ENCODE measurements at places on chromosomes 5 and 9.

GRCh38 chr9:93509084-93509483 is 55.7 kb upstream of the FAM120AOS start:
- DNase-seq, result no peak

DNA sequence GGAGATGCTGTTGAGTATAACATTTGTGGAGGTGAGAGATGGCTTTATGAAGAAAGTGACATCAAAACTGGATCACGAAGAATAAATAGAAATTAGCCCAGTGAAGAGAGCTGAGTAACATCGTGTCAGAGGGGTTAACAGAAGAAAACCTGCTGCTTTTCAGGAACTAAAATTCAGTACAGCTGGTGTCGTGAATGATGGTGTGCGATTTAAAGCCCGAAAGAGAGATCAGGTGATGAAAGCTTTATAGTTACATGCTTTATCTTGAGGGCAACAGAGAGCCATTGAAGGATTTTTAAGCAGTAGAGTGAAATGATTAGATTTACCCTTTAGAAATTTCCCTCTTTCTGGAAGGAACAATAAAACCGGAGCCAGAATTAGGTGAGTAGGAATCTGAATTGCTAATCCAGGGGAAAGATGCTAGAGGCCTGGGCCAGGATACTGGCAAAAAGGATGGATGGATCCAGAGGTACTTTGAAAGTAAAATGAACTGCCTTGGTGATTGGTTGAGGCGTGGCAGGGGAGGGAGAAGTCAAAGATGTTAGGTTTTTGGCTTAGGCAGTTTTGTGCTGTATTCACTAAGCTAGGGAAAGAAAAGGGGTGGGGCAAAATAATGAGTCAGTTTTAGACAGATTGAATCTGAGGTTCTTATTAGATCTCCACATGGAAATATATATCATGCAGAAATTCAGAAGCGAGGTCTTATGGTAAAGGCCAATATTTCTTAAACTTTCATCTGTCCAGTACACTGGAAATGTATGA is 3.4 kb downstream of the LRRC70 start:
- DNase-seq, result no peak

DNA sequence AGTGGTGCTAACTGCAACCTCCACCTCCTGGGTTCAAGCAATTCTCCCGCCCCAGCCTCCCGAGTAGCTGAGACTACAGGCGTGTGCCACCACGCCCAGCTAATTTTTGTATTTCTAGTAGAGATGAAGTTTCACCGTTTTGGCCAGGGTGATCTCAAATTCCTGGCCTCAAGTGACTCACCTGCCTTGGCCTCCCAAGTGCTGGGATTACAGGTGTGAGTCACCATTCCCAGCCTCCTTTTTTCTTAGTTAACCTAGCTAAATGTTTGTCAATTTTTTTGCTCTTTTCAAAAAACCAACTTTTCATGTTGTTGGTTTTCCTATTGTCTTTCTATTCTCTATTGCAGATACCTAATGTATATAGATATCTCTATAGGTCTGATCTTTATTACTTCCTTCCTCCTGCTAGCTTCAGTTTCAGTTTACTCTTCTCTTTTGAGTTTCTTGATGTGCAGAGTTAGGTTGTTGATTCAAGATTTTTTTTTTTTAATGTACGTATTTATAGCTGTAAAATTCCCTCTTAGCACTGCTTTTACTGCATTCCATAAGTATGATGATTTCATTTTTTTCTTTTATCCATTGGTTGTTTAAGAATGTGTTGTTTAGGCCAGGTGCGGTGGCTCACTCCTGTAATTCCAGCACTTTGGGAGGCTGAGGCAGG is 32.9 kb downstream of the FGD3 start:
- DNase-seq, result no peak

DNA sequence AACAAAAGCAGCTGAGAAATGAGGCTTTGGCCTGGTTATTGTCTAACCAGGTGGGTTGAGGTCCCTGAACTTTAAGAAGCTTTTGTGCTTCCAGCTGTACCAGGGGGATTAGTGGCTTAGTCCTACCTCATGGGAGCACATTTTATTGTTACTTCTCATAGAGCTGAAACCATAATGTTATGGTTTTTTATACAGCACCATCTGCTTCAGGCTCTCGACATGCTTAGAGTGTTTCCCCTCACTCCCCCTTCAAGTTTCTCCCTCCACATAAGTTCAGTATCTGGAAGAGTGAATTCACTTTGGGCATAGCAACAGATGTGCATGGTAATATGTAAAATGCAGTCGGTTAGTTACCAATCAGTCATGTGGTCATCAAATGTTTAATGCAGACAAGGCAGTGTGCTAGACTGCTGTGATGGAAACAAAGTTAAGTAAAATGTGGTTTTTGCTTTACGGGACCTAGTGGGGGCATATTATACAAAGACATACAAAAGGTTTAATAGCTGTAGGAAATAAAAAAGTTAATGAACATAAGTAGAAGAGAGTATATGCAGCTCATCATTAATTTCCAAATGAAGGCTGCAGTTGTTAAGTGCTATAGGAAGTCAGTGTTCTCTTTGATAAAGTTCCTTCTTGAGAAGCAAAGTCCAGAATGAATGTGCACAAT is 95.9 kb upstream of the SPRY4 start:
- DNase-seq, result no peak

GRCh38 chr9:98538626-98539031 is 170.1 kb downstream of the GABBR2 start:
- no peak for DNase-seq

GRCh38 chr5:153573326-153574033 is 83.0 kb downstream of the GRIA1 start:
- no peak for DNase-seq

GRCh38 chr9:13900449-13900848 is 413.5 kb downstream of the NFIB start:
- DNase-seq, result no peak

GRCh38 chr5:6573651-6574101 is 59.2 kb downstream of the NSUN2 start:
- DNase-seq, result no peak

DNA sequence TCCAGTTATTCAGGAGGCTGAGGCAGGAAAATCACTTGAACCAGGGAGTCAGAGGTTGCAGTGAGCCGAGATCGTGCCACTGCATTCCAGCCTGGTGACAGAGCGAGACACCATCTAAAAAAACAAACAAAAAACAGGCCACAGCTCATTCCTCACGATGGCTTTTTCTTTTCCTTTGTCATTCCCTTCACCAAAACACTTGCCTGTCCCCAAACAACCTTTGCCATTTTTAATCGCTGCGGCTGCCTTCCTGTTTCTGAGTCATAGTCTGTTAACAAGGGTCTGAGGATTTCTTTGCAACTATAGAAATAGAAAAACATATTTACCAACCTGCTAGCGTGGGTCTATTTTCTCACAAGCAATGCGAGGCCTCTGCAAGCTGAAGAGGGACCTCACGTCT is 123.0 kb upstream of the FSTL4 start:
- no peak for DNase-seq

DNA sequence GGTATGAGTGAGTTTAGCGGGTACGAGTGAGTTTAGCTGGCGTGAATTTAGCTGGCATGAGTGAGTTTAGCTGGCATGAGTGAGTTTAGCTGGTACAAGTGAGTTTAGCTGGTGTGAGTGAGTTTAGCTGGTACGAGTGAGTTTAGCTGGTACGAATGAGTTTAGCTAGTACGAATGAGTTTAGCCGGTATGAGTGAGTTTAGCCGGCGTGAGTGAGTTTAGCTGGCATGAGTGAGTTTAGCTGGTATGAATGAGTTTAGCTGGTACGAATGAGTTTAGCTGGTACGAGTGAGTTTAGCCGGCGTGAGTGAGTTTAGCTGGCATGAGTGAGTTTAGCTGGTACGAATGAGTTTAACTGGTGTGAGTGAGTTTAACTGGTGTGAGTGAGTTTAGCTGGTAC is 41.0 kb downstream of the PNPLA7 start:
- no peak for DNase-seq

DNA sequence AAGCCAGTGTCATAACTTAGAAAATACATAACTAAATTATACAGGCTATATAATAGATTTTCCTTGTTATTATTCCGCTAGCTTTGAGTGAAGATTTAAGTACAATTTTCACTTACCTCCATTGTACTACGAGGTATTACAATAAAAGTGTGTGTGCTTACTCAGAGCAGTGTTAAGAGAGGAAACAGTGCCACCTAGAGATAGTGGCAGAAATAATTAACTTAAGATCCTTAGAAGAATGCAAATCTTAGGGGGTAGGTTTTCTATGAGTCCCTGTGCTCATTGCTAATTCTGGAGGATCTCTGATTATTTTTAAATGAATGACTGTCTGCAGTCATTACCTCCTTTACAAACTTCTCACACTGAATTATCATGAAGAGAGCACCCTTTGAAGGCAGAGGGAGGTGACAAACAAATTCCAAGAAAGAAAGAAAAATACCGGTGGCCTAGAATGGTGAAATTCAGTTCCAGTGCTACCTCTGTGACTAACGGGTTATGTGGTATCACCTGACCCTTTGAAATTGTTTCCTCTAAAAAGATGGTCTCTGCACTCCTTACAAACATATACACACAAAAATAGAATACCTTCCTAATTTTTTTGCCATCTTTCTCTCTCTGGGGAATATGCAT is 379.8 kb downstream of the TRIM36 start:
- DNase-seq, result no peak

GRCh38 chr5:10913841-10914240 is 152.8 kb upstream of the DAP start:
- DNase-seq, result no peak

- no peak for DNase-seq
Measured at GRCh38 chr5:57658018-57658417, 175.4 kb upstream of the ACTBL2 start.

DNA sequence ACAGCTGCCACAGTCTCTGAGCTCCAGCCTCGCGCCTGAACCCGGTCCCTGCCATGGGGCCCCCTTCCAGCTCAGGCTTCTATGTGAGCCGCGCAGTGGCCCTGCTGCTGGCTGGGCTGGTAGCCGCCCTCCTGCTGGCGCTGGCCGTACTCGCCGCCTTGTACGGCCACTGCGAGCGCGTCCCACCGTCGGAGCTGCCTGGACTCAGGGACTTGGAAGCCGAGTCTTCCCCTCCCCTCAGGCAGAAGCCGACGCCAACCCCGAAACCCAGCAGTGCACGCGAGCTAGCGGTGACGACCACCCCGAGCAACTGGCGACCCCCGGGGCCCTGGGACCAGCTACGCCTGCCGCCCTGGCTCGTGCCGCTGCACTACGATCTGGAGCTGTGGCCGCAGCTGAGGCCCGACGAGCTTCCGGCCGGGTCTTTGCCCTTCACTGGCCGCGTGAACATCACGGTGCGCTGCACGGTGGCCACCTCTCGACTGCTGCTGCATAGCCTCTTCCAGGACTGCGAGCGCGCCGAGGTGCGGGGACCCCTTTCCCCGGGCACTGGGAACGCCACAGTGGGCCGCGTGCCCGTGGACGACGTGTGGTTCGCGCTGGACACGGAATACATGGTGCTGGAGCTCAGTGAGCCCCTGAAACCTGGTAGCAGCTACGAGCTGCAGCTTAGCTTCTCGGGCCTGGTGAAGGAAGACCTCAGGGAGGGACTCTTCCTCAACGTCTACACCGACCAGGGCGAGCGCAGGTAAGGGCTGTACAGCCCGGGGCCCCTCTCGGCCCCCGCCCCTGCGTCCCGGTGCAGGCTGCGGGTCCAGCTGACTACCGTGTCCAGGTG is 509 bp downstream of the LVRN start:
- no peak for DNase-seq

- DNase-seq, result no peak
Measured at GRCh38 chr5:80109646-80110478, 74.7 kb downstream of the THBS4 start.

Data from T1000 (cell line).